GM13976 (cell line): ENCODE measurements at places on chromosomes 2 and 18.

GRCh38 chr2:187475499-187476248 lies 27.6 kb upstream of the CALCRL start:
- DNase-seq: no peak

- DNase-seq: peak; percentile 43
These were observed 12.4 kb downstream of the IL1F10 start for GRCh38 chr2:113080134-113080533.

- DNase-seq: no peak
These were observed 112.7 kb upstream of the SPATS2L start for GRCh38 chr2:200193791-200194190.

DNA sequence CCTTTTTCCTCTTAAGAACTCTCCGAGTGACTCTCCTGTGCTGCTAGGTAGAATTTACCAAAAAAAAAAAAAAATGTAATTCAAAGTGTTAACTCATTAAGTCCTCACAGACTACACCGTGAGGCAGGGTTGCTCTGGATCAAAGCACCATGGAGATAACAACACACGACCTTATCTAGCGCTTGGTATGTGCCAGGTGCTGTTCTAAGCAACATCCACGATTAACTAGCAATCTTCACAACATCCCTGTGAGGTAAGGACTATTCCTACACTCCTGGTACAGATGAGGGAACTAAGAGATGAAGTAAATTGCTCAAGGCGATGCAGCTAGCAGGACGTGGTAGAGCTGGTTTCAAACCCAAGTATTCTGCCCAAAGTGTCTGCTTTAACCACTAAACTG lies 1.8 kb downstream of the MOGAT1 start:
- no peak for DNase-seq

DNA sequence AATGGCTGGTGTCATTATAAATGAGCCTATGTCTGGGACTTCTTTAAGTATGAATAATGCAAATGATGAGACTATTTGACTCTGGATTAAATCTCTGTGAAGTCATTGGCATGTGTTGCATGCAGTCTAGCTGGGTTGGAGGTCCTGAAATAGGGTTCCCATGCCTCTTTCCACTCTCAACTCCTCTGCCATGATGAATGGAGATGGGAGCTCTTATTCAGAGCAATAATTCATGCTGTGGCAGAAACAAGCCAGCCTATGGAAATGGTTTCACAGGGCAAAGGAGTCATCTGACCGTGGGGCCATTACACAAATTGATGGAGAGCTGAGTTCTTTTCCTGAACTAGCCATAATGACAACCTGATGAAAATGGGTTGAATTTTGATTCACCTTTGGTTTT lies 15.5 kb upstream of the CCDC195 start:
- DNase-seq: no peak

DNA sequence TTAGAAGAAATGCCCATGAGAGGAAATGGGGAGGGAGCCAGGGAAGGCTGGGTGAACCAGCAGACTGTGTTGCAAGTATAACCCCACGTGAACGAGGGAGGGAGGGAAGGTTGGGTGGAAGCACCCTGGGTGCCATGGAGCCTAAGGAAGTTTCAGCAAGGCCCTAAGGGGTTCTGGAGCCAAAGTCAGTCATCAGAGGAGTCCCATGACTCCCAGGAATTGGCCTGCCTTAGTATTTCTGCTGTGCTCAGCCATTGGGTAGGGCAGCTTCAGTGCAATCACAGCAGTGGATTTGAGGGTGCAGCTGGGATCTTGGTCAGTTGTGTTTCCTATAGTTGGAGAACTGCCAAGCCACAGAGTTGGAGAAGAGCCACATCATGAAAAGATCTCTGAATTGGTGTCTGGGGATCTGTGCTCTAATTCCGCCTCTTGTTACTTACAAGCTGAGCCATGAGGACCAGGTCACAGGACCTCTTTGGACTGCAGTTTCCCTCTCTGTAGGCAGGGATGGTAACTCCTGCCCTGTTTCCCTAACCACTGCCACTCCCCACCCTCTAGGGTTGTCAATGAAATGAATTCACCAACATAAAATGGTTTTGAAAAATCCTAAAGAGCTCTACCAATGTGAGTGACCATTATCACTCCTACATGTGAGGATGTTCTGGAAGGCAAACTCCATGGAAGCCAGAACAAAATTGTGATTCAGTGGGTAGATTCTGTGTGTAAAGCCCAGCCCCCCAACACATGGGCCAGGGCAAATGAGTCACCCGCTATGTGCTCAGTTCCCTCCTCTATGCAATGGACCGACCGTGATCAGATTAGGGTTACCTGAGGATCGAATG lies 108.9 kb downstream of the CLIP4 start:
- no peak for DNase-seq

- DNase-seq: no peak
These were observed 429.1 kb downstream of the CBLN2 start for GRCh38 chr18:72114801-72115594.

DNA sequence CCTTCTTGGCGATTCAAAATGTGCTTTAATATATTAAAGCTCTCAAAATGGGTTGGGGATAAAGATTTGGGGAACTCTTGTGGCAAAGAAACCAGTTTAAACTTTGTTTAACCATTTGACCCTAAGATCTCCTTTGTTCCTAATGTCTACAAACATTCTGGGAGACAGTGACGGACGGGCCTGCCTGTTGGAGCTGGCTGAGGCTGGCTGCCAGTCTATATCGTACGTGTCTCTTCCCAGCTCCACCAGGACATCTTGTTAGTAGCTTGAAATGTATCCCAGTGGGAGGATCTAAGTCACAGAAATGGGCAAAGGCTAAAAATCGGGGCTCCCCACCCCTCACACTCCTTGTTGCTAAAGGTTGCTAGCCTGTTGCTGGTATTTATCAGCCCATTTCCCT lies 30.7 kb downstream of the ZNF532 start:
- no peak for DNase-seq

- no peak for DNase-seq
These were observed 61.1 kb downstream of the XRCC5 start for GRCh38 chr2:216170076-216170763.

DNA sequence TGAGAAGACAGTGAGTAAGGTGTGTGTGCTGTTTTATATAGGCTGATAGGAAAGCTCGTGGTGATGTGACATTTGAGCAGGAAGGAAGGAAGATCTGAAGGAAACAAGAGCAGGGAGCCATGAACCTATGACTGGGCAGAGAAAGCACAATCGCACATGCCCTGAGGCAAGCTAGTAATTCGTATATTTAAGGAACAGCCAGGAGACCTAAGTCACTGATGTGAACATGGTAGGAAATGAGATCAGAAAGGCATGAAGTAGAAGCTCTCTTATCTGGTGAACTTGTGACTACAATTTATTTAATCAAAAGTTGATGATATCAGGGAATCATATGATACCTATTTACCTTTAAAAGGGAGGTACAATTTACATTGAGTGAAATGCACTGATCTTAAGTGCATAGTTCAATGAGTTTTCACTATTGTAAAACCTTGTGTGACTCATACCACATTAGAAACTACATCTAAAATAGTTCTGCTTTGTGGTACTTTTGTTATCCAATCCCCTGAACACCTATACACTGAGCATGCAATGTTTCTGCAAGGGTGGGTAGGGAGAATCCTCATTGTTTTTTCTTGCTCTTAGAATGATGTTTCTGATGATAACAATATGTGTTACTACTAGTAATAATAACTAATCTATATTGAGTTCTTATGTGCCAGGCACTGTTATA lies 67.5 kb downstream of the GALNT13 start:
- DNase-seq: no peak

DNA sequence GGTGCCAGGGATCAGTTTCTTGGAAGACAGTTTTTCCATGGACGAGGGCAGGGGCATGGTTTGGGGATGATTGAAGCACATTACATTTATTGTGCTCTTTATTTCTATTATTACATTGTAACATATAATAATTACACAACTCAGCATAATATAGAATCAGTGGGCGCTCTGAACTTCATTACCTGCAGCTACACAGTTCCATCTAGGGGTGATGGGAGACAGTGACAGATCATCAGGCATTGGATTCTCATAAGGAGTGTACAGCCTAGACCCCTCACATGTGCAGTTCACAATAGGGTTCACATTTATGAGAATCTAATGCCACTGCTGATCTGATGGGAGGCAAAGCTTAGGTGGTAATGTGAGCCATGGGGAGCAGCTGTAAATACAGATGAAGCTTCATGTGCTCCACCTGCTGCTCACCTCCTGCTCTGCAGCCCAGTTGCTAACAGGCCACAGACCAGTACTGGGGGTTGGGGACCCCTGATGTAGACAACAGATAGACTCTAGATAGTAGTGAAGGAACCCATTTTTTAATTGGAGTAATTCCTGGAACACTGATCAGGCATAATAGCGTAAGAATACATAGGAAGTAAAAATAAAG lies 41.5 kb upstream of the MC4R start:
- DNase-seq: no peak

DNA sequence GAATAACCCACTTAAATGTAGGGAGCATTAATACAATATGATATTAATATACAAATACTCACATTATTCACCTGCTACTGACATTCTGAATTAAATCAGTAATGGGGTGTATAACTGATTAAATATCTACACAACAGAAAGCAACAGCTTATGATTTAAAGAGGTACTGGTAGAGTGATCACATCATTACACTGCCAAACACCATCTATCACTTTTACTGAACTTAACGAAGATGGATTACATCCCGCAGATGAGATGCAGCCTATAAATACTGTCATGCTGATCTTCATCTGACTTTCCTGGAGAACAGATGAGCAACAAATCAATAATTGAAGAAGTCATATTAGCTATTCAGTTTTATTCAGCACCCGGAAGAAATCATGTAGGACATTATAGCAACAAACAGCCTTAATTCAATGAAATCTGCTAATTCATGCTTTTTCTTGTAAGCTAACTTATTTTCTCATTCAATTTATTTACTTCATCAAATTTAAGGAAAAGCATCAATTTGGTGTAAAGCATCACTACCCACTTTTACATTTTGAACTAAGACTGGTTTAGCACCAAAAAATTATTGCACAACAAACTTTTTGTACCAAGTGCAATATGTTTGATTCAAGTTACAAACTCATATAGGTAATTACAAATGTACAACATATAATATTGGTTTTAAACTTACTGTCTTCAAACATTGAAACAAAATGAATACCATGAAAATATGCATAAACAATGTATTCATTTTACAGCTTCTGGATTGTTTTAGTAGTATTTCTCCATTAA lies 1509.0 kb downstream of the LRP1B start:
- no peak for DNase-seq

DNA sequence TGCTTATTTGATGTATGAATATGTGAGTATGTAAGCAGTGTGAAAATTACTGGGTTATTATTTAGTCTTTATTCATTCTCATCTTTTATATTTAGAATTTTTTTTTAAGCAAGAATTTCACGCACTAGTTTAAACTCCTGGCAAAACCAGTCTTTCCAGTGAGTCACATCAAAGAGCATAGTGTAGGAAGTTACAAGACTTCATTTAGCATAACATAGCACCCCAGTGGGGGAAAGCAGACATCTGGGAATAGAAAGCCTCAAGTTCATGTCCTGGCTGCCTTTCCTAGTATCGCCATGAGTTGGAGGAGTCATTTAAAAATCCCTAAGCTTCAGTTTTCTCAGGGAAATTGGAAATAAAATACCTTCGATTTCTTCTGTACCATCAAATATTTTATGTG lies 408.3 kb downstream of the NUP35 start:
- no peak for DNase-seq

- no peak for DNase-seq
These were observed 11.9 kb downstream of the TNS1 start for GRCh38 chr2:217990791-217991465.

- no peak for DNase-seq
These were observed 167.5 kb downstream of the SLC39A10 start for GRCh38 chr2:195824478-195824877.

GRCh38 chr2:16939771-16940170 lies 274.1 kb upstream of the CYRIA start:
- no peak for DNase-seq

DNA sequence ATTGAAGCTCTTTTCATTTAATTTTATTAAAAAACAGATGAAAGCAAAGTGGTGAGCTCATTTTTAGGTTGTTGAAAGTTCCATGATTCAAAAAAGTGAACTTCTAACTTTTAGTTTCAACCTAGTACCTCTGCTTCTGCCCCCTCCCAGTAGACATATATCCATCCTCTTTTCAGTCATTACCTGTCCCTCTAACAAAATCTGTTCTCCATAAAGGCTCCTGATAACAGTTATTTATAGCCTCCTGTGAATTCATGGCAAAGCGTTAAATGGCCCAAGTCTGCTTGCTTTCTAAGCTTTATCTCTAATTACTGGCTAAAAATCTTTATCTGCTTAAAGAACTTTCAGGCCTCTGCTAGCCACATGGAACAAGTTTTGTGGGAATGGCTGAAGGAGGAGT lies 148.1 kb downstream of the TTC27 start:
- no peak for DNase-seq

DNA sequence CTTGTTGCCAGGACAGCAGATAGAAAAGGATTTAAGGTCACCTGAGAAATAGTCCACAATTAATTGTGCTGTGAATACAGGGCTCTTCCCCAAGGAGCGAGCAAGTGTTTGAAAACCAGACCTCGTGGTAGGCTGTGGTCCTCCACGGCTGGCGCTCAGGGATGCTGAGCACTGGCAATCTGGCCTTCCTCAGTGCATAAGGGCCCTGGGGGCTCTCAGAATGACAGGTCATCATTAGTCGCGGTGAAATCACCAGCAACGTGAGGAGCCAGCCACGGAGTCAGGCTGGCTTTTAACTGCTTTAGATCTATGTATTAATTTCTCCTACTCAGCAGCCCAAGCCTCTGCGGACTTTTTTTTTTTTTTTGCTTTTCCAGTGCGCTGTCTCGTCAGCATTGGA lies 148.5 kb downstream of the FHOD3 start:
- no peak for DNase-seq

DNA sequence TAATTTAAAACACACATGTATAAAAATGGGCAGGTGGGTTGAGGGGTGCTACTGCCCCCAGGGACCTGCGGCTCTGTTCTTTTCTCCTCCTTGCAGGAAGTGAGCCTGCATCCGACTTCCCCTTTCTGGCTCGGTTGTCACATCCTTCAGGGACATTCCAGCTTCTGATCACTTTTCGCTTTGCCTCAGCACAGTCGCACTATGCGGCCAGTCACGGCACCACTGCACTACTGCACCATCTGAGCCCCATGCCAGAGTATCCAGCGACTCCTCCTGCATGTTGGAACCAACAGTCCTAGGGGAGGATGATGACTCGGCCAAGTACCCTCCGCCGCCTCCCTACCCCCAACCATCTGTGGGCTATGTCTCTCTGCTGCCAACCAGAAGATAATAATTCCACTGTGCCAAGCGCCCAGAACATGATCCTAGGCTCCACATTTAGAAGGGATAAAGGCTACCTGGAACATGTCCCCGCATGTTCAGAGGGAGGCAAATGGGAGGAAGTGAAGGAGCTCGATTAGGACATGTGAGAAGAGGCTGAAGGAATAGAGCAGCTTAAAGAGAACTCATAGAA lies 17.6 kb downstream of the CDC42EP3 start:
- DNase-seq: peak; percentile 44

- DNase-seq: no peak
These were observed 67.5 kb upstream of the FOSL2 start for GRCh38 chr2:28325173-28325566.
